ENCODE measurements at places on chromosomes 7 and 10.

DNA sequence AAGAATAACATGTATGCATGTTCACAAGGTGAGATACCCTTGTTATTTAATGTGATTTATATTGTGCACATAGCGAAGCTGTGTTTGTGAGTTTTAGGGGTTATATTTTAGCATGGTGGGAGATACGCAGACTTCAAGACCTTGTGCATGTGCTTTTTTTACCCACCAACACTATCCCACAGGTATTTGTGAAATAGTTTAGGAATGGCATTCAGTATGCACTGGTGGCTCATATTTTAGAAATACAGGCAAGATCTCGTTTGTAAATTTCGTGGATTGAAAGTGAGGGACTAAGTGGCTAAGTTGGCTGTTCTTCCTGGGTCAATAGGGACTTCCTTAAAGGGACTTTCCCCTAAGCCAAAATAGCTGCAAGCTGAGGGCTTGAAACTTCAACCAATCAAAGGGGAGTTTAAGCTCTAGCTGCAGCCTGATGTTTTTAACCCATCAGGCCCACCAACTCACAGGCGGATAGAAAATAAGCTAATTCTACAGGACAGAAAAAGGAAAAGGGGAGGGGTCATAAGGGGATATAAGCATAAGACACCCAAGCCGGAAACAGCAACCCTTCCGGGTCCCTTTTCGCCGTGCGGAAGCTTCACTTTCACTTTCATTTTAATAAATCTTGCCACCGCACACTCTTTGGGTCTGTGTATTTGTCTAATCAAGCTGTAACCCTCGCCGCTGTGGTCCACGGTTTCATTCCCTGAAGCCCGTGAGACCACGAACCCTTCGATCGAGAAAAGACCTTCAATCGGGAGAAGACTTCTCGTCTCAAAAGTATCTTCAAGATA lies 291.0 kb downstream of the GPR158 start:
- DNase-seq, result no peak

GRCh38 chr10:133260895-133261725 lies 15.6 kb downstream of the ADAM8 start:
- DNase-seq, result peak; percentile 34

DNA sequence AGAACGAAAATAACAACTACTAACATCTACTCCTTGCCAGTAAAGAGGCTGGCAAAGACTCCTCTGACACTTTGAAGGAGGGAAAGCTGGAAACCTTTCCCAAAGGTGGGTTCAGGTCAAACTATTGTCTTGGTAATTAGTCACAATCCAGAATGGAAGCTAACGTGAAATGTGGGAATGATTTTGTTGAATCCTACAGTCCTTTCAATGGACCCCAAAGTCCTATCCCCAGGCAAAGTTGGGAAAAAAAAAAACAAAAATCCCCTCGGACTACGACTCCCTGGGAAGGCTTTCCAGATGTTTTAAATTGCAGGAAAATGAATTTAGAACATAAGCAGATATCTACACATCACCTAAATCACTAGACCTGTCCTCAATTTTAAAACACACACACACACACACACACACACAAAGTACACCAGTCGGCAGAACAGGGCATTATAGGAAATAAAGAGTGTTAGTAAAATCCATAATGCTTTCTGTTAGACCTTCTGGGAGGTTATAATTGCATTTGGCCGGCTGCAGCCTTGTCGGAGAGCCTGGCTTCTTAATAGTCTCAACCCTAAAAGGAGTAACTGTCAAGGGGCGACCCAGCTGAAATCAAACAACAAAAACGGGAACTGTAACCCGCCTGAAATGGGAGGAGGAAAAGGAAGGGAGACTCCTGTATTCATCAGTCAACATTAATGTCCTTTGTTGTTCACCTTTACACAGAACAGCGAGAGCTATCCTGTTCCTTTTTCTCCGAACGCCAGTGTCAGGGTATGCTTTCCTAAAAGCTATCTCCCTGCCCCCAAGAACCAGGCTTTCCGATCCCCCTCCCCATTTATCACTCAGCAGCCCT lies 1.5 kb downstream of the DOCK4 start:
- no peak for DNase-seq

GRCh38 chr7:124930173-124930623 lies 573 bp upstream of the POT1 start:
- DNase-seq, result no peak

- peak; percentile 7 for DNase-seq
Observed at GRCh38 chr10:52111101-52111891, 202.8 kb upstream of the DKK1 start.

- DNase-seq, result no peak
Observed at GRCh38 chr7:55254242-55254595, 110.9 kb upstream of the LANCL2 start.

DNA sequence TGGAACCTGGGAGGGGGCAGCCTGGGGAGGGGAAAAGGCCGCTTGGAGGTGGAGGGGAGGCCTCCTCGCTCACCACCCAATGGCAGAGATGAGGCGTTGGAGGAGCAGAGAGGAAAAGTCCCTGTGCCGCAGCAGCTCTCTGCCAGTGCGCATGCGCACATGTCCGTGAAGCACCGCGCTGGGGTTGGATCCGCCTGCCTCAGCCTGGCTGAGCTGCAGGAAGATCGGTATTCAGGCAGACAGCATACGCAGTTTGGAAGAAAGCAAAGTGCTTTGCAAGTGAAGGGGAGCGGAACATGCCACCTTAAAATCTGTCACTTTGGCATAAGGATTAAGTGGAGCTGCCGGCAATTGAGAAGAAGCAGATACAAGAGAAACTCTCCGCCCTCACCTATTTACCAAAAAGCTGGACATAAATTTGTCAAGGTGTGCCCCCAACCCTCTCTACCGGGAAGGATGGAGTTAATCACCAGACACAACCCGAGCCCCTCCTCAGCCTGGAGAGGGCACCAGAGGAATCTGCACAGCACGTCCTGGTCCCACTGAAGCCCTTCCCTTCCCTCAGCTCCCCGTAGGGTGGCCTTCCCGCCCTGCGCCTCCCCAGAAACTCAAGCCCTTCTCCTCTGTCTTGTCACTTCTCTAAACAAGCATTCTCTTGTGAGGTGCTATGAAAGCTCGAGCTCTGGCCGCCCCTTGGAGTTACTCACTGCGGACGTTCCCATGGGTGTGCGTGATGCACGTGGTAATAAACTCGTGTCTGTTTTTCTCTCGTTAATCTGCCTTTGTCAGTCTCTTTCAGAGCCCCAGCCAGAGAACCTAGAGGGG lies 32.2 kb upstream of the TMEM72 start:
- peak; percentile 98 for DNase-seq

Data from brain (organoid and tissue), 16 donors.